ENCODE measurements at places on chromosomes 5 and 9.

- DNase-seq: no peak
Measured at GRCh38 chr9:77488439-77489126, 159.5 kb downstream of the GNA14 start.

DNA sequence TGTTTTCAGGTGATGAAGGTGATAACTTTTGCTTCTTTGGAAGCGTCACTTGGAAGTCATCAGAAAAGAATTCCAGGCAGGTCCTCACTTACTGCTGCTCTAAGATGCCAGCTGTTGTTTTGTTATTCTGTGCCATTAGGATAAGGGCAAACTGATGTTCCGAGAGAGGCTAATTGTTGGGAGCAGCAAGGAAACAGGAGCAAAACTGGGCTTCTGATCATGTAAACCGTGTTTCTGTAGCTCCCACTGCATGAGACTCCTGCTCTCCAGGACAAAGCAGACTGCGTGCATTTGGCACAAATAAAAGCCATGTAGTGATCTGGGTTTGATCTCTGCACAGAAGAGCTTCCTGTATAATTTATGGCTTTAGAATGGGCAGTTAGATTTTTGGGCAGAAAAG lies 248.2 kb downstream of the MAN2A1 start:
- DNase-seq: no peak

GRCh38 chr5:45038366-45038987 lies 229.7 kb downstream of the MRPS30 start:
- no peak for DNase-seq

DNA sequence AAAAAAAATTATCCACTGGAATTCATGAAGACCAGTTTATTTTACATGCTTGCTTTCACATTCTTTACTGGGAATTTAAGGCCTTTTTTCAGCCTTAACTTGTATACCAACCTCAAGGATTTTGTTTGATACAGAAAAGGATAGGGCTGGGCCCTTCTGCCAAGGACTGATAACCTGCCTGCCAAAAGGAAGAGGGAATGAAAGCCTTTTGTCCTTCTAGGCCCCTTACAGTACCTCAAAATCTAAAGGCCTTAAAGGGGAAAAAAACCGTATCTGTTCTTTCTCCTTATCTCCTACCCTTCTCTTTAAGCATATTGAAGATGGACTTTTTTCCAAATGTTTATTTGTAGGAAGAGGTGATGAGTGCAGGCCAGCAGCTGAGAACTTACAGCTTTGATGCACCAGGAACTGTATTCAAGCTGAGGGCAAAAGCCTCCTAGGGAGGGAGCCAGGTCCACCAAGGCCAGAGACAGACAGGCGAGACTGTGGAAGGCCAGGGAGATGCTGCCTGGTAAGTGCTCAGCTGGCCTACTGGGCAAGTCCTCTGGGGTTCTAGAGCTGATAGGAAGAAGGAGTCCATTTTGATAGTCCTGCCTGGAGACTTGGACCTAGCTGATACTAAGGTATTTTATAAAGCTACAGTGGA lies 31.8 kb downstream of the FAXDC2 start:
- no peak for DNase-seq

DNA sequence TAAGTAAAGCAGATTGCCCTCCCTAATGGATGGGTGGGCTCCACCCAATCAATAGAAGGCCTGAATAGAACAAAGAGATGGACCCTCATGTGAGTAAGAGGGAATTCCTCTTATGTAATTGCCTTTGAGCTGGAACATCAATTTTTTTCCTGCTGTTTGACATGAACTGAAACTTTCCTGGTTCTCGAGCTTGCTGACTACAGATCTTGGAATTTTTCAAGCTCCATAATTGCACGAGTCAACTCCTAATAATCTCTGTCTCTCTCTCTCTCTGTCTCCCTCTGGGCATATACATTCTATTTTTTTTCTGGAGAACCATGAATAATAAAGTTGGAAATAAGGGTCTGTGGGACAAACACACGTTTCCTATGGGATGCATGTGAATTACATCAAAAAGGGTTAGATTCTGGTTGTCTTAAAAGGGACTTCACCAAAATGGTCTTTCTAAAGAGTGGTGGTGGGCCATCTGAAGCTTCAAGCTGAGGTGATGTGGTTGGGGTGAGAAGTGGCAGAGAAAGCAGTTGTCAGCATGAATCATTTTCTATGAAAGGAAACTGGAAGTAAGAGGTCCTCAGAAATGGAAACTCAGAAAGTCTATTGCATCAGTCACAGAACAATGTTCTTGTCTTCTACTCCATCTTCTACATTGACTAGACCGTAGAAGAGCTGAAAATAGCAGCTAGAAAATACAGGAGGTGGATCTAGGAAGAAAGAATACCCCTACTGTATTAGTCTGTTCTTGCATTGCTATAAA lies 47.0 kb upstream of the HOMER1 start:
- no peak for DNase-seq

DNA sequence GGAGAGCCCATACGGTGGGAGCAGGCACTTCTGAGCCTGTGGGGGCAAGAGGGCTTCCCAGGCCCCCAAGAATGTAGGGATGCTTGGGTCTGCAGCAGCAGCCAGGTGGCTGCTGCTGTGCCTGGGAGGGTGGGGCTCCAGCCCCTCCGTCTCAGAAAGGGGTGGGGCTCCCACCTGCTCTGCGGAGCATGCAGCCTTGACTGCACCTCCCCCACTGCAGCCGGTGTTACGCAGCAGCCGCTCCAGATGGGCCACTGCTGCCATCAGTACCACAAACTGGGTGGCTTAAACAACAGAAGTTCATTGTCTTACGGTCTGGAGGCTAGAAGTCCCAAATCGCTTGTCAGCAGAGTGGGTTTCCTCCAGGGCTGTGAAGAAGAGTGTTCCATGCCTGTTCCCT lies 365.5 kb downstream of the TMEM38B start:
- DNase-seq: no peak

GRCh38 chr5:15366676-15367391 lies 133.1 kb upstream of the FBXL7 start:
- no peak for DNase-seq

DNA sequence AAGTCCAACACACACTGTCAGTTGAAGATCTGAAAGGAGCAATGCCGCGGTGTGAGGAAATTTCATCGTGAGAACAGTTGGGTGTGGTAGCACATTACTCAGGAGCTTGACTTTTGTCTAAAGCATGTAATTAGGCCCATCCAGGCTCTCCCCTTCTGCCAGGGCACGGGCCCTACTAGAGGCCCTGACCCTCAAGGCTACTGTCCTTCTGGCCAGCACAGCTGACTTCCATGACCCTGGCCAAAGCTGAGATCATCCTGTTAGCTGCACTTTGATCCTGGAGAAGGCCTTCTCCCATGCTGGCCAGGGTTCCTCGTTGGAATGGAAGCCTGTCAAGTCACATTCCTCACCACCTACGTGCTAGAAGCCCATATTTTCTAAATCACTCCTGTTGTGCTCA lies 77.8 kb upstream of the SLC1A3 start:
- no peak for DNase-seq

DNA sequence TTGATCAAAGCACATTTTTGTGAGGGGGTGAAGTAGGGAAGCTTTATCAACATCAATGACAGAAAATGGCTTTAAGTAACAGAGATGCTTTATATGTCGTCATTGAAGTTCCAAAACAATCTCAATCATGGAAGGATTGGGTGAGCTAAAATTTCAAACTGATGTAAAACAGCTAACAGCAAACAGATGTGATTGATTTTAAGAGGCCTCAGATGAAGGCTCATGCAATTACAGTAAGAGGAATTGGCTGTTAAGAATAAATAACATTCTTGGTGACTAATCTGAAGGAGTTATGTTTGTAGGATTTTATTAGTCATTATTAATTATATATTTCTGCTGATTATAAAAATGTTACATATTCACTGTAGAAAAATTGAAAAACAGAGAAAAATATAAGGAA lies 63.5 kb upstream of the PUM3 start:
- DNase-seq: no peak

DNA sequence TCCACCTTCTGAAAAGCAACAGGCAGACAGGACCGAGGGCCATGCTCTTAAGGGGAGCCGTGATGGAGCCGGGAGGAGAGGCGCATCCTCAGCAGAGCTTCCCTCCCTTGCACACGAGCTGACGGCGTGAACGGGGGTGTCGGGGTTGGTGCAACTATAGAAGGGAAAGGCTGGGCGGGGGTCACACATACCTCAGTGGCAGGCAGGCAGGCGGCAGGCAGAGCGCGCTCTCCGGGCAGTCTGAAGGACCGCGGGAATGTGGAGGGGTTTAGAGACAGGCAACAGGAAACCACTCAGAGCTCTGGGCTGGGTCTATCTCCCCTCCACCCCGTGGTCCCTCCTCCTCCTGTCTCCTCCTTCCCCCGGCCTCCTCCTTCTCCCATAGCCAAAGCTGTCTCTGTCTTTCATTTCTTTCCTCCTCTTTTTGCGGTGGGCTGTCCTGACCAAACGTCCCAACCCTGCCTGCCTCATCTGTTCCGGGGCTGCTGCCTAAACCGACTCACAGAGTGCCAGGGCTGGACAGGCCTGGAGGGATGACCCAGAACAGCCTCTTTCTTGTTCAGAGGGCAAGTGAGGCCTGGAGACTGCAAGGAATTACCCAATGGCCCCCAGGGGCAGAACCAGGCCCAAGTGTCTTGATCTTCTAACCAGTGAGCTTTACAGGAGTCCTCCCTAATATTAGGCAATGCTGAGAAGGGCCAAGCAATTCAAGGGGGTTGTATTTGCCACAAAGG lies at the start of gene SPARC:
TSS of gene SPARC (minus strand) at position 242 of the 734 bp plus-strand sequence. CDS start 10,727 bp downstream, outside the sequence.
- no peak for DNase-seq

GRCh38 chr9:37918665-37919170 lies 14.8 kb upstream of the SLC25A51 start:
- no peak for DNase-seq

GRCh38 chr5:176653401-176654385 lies 6.4 kb downstream of the TSPAN17 start:
- DNase-seq: peak; percentile 87

DNA sequence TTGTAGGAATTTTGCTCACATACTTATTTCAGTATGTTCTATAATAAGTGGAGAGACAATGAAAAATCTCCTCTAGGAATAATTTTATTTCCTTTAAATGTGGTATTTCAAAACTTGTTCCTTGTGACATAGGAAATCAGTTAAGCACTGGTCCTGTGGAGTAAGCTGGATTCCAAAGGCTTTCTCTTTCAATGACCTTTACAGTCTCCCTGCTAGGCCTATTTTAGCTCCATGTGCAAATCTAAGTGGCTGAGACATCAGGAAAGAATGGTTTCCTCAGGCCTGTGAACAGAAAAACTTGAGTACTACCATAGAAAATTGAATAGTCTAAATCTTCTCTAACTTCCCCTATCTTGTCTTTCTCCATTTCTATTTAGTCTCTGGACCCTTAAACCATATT lies 514.2 kb upstream of the TLE4 start:
- DNase-seq: no peak

- DNase-seq: no peak
Measured at GRCh38 chr5:92208265-92208664, 825.1 kb upstream of the ARRDC3 start.

DNA sequence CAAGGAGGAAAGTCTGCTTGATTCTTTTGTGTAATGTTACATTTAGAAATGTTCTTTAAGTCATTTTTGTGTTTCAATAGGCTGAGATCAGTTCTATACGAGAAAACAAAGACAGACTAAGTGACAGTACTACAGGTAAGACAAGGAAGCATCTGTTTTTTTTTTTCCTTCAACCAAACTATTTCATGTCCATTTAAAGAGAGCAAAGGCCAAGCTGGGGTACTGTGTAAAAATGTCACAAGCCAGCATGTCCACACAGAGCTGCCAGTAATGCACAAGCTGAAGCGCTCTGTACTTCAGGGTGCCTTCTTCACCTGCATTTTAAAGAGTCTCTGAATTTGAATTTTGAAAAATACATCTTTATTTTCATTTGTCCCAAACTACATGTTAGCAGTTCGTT lies 20.2 kb upstream of the TTC23L start:
- no peak for DNase-seq
